Gastrocnemius medialis (tissue), 4 donors: ENCODE measurements at places on chromosomes 7 and 10. TPM values are rescaled to one million over a fixed set of nuclear protein-coding genes. Genes with fewer than 3 reads are reported as not detected.

RAB19 gene
- not detected for total RNA-seq

CPA5 gene
- total RNA-seq, result not detected

FGFR2 gene
- total RNA-seq, result 0.22 TPM

DKK1 gene
- not detected for total RNA-seq

LRRC17 gene
- total RNA-seq, result 2.5 TPM

SERPINE1 gene
- total RNA-seq, result 21.7 TPM

SORCS1 gene
- 0.24 TPM for total RNA-seq

GIMAP4 gene
- 13.9 TPM for total RNA-seq

HABP2 gene
- 0.26 TPM for total RNA-seq
